ENCODE measurements at places on chromosomes 2 and 18.

DNA sequence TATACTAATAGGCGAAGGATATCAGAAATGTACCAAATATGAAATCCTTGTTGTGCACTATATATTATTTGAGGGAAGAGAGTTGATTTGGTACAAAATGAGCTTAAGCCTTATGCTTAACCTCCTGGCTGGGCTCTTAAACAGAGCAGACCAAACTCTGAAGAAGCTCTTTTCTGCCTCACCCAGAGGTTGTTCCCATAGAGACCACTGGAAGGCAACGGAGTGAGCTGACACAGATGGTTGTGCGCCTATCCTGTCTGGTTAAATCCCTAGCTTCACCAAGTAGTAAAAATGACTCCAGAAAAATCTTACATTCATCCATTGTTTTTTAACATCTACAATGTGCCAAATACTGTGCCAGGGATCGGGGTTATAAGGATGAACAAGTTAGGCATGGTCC is 55.9 kb upstream of the NOL4 start:
- no peak for DNase-seq

- no peak for DNase-seq
Observed at GRCh38 chr18:55141318-55141717, 182.1 kb upstream of the CCDC68 start.

DNA sequence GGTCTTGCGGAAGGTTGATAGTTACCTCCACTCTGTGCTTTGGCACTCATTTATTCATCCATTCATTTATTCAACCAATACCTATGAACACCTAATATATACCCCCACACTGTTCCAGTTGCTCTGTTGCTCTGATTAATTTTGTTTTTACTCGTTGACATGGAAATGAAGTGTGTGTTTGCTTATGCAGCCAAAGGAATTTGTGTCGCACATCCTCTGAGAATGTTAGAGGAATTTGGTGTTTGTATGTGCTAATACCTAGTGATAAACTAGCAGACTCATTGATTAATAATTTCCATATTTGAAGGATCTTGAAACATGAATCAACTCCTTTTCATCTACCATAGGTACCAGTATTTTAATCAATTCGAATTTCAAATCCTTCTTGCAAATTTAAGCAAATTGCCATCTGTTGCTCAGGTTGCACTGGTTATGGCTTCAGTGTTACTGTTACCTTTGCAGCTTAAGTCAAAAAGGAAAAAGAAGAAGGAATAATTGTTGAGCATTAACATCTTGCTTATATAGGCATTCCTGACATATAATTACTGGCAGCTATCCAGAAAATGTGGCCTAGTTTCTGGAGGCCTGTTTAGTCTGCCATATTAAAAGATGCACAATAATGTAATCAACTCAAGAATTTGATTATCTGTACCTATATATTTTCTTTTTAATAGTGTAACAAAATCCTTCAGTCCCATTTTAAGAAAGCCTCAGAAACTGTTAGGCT is 25.7 kb upstream of the CRIM1 start:
- DNase-seq = no peak

- DNase-seq = no peak
Observed at GRCh38 chr2:200469708-200470211, 40.1 kb downstream of the KCTD18 start.
